Neural crest cell (in vitro differentiated cells): ENCODE measurements at places on chromosomes 6 and 20. TPM values are rescaled to one million over a fixed set of nuclear protein-coding genes. Genes with fewer than 3 reads are reported as not detected.

Gene FAXC
- total RNA-seq, result 25.0 and 26.7 TPM in 2 replicates

Gene SHLD1
- 5.0 and 6.9 TPM in 2 replicates for total RNA-seq

Gene NMBR
- total RNA-seq, result 0.35 TPM in 1 of 2 replicates, not detected in the other

Gene EYA4
- 0.86 and 1.6 TPM in 2 replicates for total RNA-seq

Gene NCOA3
- total RNA-seq, result 23.9 and 25.7 TPM in 2 replicates

Gene NSFL1C
- 93.9 and 97.7 TPM in 2 replicates for total RNA-seq

Gene VPS52
- 53.2 and 57.3 TPM in 2 replicates for total RNA-seq

Gene GFRA4
- not detected in 2 replicates for total RNA-seq

Gene CLVS2
- 1.2 and 1.3 TPM in 2 replicates for total RNA-seq

DNA sequence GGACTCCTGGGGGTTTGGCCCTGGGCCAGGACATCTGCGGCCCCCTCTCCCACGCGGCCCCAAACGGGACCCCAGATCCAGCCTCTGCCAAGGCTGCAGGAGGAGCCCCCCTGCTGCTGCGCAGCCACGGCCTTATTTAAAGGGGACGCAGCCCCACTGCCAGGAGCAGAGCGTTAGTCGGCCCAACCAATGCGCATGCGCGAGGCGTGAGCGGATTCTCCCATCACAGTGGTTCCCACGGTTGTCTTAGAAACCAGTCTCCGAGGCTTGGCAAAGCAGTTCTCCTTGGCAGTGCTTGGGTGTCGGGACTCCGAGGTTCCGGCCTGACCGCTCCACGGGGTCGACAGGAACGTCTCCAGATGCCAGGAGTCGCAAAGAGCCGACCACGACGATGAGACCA lies 288.3 kb upstream of the ZNF337 start:
- DNase-seq, result no peak

GRCh38 chr6:28673787-28674671 lies 148.3 kb downstream of the GPX5 start:
- peak; percentile 72 for DNase-seq

- peak; percentile 91 for DNase-seq
Observed at GRCh38 chr6:163413345-163414116, 987 bp upstream of the QKI start.

DNA sequence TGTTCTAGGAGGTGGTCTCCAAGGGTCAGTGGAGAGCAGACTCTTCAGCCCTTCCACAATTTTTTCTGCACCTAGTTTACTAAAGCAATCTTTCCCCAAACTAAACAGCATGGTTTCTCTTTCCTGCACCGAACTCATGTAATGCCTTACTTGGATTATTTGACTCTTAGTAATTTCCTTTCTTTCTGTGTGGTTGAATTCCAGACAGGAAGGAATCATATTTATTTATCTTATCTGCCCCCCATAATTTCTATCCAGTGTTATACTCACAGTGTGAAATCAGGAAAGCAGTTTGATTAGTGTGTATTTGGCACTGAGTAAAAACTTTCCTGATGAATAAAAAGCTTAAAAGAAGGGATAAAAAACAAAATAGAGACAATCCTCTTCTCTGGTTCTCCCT lies 140.3 kb upstream of the STMND1 start:
- no peak for DNase-seq

DNA sequence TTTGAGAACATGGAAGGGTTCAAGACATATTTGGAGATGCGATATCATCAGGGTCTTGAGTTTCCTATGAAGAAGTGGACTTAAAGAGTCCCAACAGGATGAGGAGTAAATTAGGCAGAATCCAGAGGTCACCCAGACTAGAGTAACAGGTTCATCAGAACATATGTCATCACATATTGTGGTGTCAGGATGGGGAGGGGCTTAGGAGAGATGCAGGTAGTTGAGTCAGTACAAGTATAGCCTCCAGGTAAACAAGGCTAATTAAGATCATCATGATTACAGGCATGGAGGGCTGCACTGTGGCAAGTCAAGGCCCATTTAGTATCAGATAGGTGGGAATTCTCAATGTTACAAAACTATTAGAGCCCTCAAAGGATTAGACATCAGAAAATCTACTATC lies 90.1 kb upstream of the PAK5 start:
- DNase-seq, result no peak

GRCh38 chr6:17042422-17043147 lies 59.3 kb upstream of the STMND1 start:
- no peak for DNase-seq

DNA sequence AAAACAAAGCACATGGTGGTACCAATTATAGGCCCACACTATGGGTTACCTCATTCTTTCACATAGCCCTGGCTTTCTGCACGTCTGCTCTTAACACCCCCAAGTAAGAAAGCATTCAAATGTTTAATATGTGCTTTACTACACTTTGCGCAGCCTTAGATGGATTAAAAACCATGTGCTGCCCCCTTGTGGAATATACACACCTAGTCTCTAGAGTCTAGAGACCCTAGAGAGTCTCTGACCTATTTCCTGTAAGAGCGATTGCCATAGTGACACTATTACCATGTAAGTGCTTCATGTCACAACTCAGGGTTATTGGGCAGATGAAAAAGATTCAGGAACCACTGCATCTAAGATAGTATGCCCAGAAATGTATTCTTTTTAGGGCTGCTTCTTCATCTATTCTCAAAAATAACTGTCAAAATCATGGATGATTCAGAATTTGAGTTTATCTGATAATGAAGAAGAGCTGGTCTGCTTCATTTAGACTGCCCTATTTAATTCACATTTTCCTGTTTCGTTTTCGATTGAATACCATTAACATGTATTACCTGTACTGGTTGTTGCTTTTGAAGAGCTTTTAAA lies 186.3 kb downstream of the ADGB start:
- peak; percentile 13 for DNase-seq

DNA sequence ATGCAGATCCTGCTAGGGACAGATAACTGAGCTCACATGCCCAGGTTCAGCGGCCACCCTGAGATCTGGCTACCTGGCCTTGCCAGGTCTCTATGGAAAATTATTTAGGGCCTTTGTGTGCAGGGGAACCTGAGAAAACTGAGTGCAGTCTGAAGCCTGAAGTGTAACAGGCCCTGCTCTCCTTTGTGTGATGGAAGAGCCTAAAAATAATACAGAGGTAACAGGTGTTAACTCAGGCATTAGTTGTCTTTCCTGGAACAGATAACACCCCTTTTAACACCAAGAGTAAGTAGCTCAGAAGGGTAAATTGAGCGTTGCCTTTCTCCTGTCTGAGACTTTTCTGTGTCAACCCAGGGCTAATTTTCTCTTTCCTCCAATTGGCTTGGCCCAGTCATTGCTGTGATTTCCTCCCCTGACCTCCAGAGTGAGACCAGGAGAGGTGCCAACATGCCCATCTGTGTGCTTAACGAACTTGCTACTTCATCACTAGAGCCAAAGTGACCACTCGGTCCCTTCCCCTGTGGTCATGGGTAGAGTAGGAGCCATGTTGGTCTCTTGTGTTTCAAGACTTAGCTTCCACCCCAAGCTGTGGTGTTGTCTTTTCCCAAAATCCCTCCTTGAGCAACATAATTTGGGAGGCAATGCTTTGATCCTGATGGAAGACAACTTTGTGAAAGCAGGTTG lies 304.4 kb upstream of the JAG1 start:
- DNase-seq, result no peak

DNA sequence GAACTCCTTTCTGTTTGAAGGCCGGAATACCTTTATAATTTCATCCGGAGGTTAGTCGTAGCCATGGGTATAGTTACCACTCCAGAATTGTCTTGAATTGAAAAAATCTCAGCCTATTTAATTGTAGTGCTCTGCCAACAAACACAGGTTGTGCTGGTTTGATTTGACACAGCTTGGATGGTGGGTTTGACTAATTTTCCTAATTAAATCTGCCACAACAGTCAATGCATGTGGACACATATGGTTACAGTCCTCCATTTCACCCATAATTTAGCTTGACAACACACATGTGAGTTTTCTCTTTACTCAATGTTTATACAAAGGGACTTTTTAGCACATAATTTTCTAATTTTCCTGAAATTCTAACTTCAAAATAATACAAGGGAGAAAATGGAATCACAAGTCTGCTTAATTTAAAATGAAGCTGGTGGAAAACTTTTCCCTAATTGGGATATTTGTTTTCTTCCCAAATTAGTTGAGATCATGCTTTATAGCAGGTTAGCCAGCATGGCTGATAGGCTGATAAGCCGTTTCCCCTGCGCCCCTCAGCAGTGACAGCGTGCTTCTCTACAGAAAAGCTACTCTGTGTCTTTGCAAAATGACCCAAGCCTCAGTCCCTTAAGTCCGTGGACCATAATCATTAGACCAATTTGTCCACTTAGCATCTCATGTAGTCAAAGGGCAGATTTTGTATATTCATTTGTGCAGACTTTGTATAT lies 463.5 kb upstream of the FLRT3 start:
- DNase-seq, result no peak

DNA sequence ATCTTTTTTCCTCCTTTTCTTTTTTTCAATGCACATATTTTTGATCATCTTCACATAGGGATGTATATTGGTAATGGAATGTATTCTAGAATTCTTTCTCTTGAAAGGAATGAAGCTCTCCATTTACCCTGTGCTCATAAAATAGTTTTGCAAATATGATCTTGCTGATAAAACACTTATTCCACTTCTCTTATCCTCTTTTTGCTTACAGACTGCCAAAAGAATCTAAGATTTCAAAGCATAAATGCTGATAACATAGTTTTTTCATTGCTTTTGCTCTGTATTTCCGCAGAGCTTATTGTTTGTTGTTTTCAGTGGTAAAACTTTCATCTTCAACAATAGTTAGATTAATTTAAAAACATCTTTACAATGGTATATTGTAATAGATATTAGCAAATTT lies 350.5 kb downstream of the PAX1 start:
- no peak for DNase-seq

DNA sequence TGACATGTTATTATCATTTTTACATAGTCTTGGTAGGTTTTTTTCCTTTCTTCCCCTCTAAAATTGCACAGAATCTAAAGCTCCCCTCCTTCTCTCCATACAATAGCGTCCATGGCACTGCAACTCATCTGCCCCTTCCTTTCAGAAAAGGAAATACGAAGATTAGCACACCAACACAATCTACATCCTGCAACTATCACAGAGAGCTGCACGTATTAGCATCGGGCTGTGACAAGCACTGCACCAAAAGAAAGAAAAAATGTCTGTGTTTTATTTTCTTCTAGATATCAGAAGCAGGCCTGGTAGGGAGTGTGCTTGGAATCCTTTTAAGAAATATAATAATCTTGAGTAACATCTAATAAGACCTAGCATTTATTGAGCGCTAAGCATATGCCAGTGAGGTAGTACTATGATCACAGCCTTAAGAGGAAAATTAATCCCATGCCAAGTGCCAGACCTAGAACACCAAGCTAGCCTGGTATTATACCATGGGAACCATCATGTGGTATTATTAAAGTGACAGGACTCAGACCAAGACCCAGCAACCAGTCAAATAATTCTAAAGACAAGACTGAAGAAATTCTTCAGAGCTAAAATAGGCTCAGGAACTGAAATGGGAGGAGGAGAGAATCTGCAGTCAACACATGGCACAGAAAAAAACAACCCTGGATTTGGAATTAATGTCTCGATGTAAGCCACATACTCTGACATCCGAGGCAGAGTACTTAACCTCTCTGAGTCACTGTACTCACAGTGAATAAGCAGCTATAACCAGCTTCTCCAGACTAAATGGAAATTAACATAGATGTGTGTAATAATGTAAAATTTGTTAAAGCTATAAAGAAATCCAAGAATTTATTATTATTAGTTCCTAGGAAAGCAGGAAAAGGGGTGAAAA lies 124.3 kb downstream of the IPCEF1 start:
- DNase-seq, result no peak

DNA sequence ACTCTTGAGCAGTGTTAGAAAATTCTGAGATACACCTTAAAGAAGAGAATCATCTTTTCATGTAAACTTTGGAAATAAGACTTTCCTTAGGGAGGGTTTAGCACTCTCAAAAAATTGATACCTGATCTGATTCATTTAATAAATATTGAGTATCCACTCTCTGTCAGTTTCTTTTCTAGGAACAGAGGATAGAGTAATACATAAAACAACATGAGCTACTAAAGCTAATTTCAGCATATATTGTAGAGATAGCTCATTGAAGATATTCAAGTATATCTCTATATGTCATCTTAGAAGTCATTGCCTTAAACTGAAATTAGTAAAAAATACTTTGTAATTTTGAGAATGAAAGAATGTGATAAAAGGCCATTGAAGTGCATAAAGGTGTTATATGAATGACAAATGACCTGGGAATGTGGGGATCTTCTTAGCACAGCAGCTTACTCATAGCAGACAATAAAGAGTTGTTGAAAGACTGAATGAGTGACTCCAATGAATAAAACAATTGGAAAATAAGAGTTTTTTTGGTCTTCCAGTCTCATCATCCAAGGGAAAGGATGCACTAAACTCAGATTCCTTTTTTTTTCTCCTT lies 29.2 kb downstream of the RHAG start:
- DNase-seq, result no peak

DNA sequence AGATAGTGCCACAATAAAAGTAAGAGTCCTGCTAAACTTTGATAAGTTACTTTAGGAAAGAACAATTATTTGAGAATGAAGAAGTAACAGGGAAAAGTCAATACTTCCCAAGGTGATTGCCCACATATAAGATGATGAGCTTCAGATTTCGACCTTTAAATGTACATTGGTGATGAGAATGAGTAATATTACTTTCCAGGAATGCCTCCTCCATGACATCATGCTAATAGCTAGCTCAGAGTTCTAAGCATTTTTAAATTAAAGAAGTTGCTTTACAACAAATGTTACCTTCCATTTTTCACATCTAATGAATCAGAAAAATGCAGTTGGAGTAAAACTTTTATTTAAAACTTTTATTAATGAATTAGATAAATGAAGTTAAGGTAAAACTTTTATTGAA lies 22.5 kb upstream of the OPN5 start:
- DNase-seq, result no peak

DNA sequence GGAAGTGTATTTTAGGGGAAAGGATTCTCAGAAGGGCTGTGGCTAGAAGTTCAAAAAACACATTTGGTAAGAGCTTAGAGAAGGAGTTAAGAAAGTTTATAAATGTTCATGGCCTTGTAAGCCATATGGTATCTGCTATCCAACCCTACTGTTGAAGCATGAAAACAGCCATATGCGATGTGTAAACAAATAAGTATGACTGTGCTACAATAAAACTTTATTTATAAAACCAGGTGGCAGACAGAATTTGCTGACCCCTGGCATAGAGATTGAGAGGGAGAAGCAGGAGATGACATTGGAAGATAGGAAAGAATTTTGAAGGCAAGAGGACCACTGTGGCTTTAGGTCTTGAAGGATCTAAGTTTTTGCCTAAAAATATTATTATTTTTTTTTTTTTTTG lies 583.5 kb downstream of the DOK5 start:
- no peak for DNase-seq

- DNase-seq, result peak; percentile 26
Observed at GRCh38 chr6:4460586-4461475, 315.4 kb upstream of the CDYL start.
